ENCODE measurements at places on chromosomes 12 and 14. TPM values are rescaled to one million over a fixed set of nuclear protein-coding genes. Genes with fewer than 3 reads are reported as not detected.

DNA sequence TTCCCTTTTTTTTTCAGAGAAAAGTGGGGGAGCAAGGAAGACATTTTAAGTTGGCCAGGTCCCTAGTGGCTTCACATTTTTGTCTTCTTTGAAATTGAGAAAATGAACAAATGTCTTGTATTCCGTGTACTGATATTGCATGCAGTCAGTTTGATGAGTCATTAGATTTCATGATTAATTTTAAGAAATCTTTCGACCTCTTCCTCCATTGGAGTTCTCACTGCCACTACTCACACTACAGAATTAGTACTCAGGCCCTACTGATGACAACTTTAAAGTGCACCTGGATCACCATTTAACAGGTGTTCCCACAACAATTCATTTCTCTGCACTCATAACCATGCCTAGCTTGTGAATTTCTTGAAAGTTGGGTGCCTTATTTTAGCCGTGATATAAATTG is 50.5 kb downstream of the SAMD4A start:
- no peak for DNase-seq
- peaks cover 8% of the 10 kb centered on the region for H3K4me1 ChIP-seq
- no peaks in the 10 kb centered on the region for H3K36me3 ChIP-seq
- no peak overlapping the region for H3K4me3 ChIP-seq

DNA sequence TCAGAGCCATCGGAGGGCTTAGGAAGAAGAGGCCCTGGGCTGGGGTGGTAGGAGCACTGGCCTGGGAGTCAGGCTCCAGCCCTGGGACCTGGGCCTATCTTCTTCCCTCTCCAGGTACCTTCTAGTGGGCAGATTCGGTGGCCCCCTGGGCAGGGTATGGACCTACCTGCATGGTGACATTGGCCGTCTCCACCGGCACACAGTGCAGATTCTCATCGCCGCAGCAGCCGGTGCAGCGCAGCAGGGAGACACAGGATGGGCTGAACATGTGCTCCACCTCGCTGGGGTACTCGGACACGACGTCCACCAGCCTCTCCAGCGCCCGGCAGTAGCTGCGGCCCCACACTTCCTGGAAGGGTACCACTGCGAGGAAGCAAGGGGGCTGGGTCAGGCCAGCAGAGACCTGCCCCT is 6.2 kb downstream of the PGF start:
- H3K4me1 ChIP-seq: peaks cover 11% of the 10 kb centered on the region
- no peak overlapping the region for H3K27ac ChIP-seq
- H3K4me3 ChIP-seq: no peak overlapping the region

GRCh38 chr12:97960225-97960624 is 497.6 kb downstream of the RMST start:
- no peaks in the 10 kb centered on the region for H3K4me1 ChIP-seq
- H3K36me3 ChIP-seq: no peaks in the 10 kb centered on the region
- H3K27me3 ChIP-seq: no peaks in the 10 kb centered on the region
- no peak overlapping the region for H3K4me3 ChIP-seq
- no peak for DNase-seq

- H3K27ac ChIP-seq: no peak overlapping the region
- H3K4me1 ChIP-seq: peaks cover 65% of the 10 kb centered on the region
- no peaks in the 10 kb centered on the region for H3K27me3 ChIP-seq
- H3K36me3 ChIP-seq: no peaks in the 10 kb centered on the region
These were observed 5.9 kb downstream of the PRPF39 start for GRCh38 chr14:45089813-45090212.

Gene CPM
- 78.4 TPM for total RNA-seq

GRCh38 chr12:132689227-132689626 is 1.8 kb downstream of the PXMP2 start:
- H3K4me1 ChIP-seq: peaks cover 6% of the 10 kb centered on the region
- no peak overlapping the region for H3K27ac ChIP-seq

GRCh38 chr12:1698720-1699119 is 7.8 kb downstream of the ADIPOR2 start:
- peaks cover 29% of the 10 kb centered on the region for H3K4me1 ChIP-seq
- no peak overlapping the region for H3K27ac ChIP-seq
- no peaks in the 10 kb centered on the region for H3K36me3 ChIP-seq
- no peak for DNase-seq
- no peak overlapping the region for H3K4me3 ChIP-seq

GRCh38 chr14:102931580-102932285 is 9.3 kb downstream of the AMN start:
- H3K27me3 ChIP-seq: peaks cover 34% of the 10 kb centered on the region
- no peak for DNase-seq
- peaks cover 17% of the 10 kb centered on the region for H3K4me1 ChIP-seq
- no peak overlapping the region for H3K27ac ChIP-seq
- H3K4me3 ChIP-seq: no peak overlapping the region

DNA sequence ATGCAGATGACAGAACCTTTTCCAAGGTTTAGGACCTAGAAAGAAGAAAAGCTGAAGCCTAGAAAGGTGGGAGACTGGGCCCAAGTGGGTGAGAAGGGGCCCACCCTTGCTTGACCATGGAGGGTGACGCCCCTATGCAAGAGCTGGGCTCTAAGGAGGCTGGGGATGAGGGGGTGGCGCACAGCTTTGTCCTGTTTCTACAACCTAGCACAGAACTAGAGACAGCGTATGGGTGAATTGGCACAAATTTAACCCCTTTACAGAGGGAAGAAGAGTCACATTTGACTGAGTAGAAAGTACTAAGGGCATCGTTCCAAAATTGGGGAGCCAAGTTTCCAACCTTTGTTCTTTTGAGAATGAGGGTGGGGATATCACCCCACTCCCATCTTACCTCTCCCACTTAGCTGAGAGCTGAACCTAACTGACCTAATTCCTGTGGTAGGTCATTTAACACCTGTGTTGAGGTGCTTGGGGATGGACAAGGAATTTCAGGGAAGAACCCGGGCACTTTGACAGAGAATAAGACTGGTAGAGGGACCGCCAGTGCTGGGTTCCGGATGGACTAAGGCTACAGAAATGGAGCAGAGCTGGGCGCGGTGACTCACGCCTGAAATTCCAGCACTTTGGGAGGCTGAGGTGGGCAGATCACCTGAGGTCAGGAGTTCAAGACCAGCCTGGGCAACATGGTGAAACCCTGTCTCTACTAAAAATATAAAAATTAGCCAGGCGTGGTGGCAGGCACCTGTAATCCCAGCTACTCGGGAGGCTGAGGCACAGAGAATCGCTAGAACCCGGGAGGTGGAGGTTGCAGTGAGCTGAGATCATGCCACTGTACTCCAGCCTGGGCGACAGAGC is 5.2 kb downstream of the NFKBIA start:
- peaks cover 28% of the 10 kb centered on the region for H3K4me1 ChIP-seq
- DNase-seq: no peak
- H3K4me3 ChIP-seq: no peak overlapping the region
- no peaks in the 10 kb centered on the region for H3K27me3 ChIP-seq
- peaks cover 13% of the 10 kb centered on the region for H3K36me3 ChIP-seq

Gene NID2
- 5.6 TPM for total RNA-seq

DNA sequence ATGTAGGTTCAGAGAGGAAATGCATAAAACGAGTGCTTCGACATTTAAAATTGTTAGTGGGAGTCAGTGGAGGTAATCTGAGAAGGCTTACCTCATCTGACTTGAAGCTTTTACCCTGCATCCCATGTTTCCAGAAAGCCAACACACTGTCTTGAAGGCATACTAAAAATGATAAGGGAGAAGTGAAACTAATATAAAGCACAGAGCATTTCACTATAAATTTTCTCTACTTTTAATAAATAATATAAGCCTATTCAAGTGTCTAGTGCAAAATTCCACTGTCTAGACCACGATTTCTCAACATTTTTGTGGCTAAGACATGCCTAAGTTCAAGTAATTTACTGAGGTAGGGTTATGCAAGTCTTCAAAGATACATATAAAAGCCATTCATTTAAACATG is 29.1 kb upstream of the CDKL1 start:
- no peak overlapping the region for H3K4me3 ChIP-seq
- H3K4me1 ChIP-seq: no peaks in the 10 kb centered on the region
- peaks cover 43% of the 10 kb centered on the region for H3K36me3 ChIP-seq
- no peaks in the 10 kb centered on the region for H3K27me3 ChIP-seq
- no peak for DNase-seq

Gene PTGDR
- 0.84 TPM for total RNA-seq

DNA sequence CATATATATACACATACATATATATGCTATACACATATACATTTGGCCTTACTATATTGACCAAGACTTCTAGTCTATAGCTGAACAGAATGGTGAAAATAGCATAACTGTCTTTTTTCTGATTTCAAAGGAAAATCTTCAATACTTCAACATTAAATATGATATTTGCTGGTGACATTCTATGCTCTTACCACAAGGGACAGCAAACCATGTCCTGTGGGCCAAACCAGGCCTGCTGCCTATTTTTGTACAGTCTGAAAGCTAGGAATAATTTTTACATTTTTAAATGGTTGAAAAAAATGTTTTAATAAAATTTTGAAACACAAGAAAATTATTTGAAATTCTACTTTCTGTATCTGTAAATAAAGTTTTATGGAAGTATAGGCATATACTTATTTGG is 63.6 kb downstream of the EML5 start:
- DNase-seq: no peak
- no peak overlapping the region for H3K27ac ChIP-seq
- H3K4me1 ChIP-seq: no peaks in the 10 kb centered on the region
- no peak overlapping the region for H3K4me3 ChIP-seq
- H3K36me3 ChIP-seq: no peaks in the 10 kb centered on the region
- H3K27me3 ChIP-seq: no peaks in the 10 kb centered on the region

GRCh38 chr12:15534874-15535273 is 212.6 kb downstream of the PTPRO start:
- no peaks in the 10 kb centered on the region for H3K36me3 ChIP-seq
- no peak for DNase-seq
- H3K4me3 ChIP-seq: no peak overlapping the region
- H3K27me3 ChIP-seq: no peaks in the 10 kb centered on the region
- no peaks in the 10 kb centered on the region for H3K4me1 ChIP-seq

Gene TAS2R7
- not detected for total RNA-seq

DNA sequence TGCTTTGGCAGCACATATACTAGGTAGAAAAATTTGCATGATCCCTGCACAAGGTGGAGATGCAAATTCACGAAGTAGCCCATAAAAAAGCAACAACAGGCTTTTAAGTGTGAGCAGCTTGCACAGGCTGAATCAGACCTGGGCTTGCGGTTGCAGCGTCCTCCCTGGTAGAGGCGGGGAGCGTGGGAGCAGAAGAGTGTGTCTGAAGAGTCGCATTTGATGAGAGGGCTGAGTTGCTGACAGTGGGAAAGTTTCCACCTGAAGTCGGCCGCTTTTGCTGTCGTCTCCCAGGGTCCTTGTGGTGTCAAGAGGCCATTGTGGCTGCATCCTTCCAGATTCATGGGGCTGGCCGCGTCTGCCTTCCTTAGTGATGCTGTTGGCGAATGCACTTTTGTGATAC is 6.2 kb downstream of the AACS start:
- no peak overlapping the region for H3K4me3 ChIP-seq
- H3K4me1 ChIP-seq: peaks cover 5% of the 10 kb centered on the region
- H3K27me3 ChIP-seq: no peaks in the 10 kb centered on the region
- DNase-seq: no peak
- no peak overlapping the region for H3K27ac ChIP-seq

GRCh38 chr14:23722675-23723074 is 86.5 kb downstream of the DHRS2 start:
- DNase-seq: no peak
- no peaks in the 10 kb centered on the region for H3K36me3 ChIP-seq
- no peaks in the 10 kb centered on the region for H3K27me3 ChIP-seq
- H3K4me1 ChIP-seq: no peaks in the 10 kb centered on the region
- H3K27ac ChIP-seq: no peak overlapping the region

- no peaks in the 10 kb centered on the region for H3K36me3 ChIP-seq
- H3K4me3 ChIP-seq: no peak overlapping the region
- H3K4me1 ChIP-seq: peaks cover 14% of the 10 kb centered on the region
These were observed 3.2 kb downstream of the KCNH3 start for GRCh38 chr12:49541911-49542505.

DNA sequence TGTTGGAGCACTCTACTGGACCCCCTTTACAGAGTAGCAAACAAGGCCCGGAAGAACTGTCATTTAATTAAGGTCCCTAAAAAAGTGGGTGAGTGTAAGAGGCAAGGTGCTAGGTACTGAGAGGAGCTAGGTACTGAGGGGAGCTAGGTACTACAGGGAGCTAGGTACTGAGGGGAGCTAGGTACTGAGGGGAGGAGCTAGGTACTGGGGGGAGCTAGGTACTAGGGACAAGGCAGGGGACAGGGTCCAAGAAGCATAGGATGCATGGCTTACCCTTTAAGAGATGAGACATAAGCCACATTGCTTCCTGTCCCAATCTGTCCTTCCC is 4.9 kb downstream of the KRT5 start:
- H3K36me3 ChIP-seq: no peaks in the 10 kb centered on the region
- no peak overlapping the region for H3K27ac ChIP-seq

DNA sequence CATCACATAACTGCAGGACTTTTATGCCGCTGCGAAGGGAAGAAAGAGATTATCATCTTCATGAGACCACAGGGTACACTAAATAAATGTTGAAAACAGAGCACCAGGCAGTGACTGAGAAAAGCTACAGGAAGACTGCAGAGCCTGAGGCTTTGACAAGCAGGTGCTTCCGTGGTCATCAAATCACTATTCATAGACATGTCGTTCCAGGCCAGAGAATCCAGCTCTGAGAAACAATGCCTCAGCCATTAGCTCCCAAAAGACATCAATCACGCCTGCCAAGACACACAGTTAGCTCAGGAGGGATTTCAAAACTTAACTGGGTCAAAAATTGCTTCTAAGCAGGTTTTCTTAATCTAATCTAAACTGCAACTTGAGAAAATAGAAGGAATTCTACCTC is 47.2 kb upstream of the GARIN6 start:
- no peaks in the 10 kb centered on the region for H3K27me3 ChIP-seq
- H3K4me1 ChIP-seq: no peaks in the 10 kb centered on the region
- no peak overlapping the region for H3K27ac ChIP-seq

Gene SLC38A2
- total RNA-seq: 260 TPM

- no peak overlapping the region for H3K27ac ChIP-seq
- no peaks in the 10 kb centered on the region for H3K36me3 ChIP-seq
- no peaks in the 10 kb centered on the region for H3K27me3 ChIP-seq
- no peak for DNase-seq
These were observed 43.0 kb downstream of the TXNRD1 start for GRCh38 chr12:104258476-104259067.

GRCh38 chr14:45252366-45253069 is 484 bp downstream of the MIS18BP1 start:
- H3K4me3 ChIP-seq: peak overlapping the region; percentile 83
- no peaks in the 10 kb centered on the region for H3K36me3 ChIP-seq
- H3K27ac ChIP-seq: peak overlapping the region; percentile 77

DNA sequence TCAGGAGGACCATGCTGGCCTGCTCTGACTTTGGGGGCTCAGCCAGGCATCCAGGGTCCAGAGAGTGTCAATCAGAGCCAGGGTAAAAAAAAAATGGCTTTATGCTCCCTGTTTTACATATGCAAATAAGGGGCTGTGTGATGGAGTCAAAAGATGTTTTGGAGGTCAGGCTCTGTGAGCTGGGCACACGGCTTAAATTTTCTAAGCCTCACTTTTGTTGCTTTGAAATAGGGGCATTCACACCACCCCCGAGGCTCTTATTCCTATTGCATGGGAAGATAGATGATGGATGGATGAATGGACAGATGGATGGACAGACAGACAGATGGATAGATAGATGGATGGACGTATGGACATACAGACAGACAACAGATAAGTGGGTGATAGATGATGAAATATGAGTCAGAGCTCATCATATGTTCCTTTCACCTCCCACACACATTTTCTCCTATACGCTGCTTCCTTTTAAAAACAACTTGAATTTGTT is 42.7 kb downstream of the RIN3 start:
- no peaks in the 10 kb centered on the region for H3K36me3 ChIP-seq
- H3K4me1 ChIP-seq: no peaks in the 10 kb centered on the region
- H3K27me3 ChIP-seq: no peaks in the 10 kb centered on the region

Gene CRADD
- total RNA-seq: 24.0 TPM

GRCh38 chr14:92105893-92106142 is 564 bp downstream of the ATXN3 start:
- H3K27me3 ChIP-seq: no peaks in the 10 kb centered on the region
- peak overlapping the region; percentile 97 for H3K27ac ChIP-seq
- no peaks in the 10 kb centered on the region for H3K36me3 ChIP-seq
- peak overlapping the region; percentile 93 for H3K4me3 ChIP-seq
- H3K4me1 ChIP-seq: peaks cover 10% of the 10 kb centered on the region

Gene ETFRF1
- 45.9 TPM for total RNA-seq

Gene C3AR1
- total RNA-seq: 3.2 TPM

All from gastrocnemius medialis (tissue), 4 donors.